ENCODE measurements at places on chromosomes 4 and X.

GRCh38 chr4:55801498-55801897 lies 18.1 kb upstream of the EXOC1L start:
- no peak for DNase-seq

GRCh38 chr4:47570816-47571215 lies 85.7 kb downstream of the ATP10D start:
- DNase-seq = no peak

DNA sequence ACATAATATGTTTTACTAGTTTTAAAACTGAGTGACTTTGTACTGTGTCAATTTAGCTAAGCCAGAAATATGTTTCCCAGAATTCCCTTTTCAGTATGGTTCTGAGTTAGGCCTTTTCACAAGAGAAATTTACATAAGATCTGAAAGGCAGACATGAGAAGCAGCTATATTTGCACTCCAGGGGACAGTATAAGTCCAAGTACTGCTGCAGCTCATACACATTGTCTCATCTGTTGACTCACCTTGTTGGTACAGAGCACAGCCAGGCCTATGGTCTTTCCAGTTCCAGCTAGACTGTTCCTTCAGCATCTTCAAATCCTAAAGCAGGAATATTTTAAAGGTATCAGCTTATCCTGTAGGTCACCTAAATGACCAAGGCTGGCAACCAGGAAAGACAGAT lies 53.5 kb downstream of the BMP3 start:
- peak; percentile 55 for DNase-seq

DNA sequence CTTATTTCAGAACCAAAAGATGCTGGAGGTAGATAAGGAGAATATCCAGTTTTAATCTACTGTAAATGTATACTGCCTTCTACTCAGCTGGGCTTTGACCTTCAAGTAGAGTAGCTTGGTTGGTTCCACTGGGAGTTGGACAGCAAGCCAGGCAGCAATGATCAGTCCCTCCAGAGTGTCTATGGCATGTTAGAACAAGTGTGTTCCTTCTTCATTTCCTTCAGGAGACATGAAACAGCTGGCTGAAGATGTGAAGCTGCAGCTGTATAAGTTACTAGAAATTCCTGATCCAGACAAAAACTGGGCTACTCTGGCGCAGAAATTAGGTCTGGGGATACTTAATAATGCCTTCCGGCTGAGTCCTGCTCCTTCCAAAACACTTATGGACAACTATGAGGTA lies 111.1 kb downstream of the NFKB1 start:
- no peak for DNase-seq

DNA sequence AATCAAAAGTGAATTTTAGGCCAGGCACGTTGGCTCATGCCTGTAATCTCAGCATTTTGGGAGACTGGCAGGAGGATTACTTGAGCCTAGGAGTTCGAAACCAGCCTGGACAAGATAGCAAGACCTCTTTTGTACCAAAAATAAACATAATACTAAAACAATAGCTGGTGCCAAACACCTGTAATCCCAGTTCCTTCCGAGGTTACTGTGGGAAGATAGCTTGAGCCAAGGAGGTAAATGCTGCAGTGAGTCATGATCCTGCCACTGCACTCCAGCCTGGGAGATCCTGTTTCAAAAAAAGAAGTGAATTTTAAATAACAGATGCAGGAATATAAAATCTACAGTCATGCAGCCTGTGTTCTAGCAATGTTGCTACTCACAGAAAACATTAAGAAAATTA lies 488.3 kb downstream of the PPARGC1A start:
- DNase-seq = no peak

- DNase-seq = peak; percentile 50
These were observed 112.6 kb upstream of the PPARGC1A start for GRCh38 chr4:24002330-24002966.

DNA sequence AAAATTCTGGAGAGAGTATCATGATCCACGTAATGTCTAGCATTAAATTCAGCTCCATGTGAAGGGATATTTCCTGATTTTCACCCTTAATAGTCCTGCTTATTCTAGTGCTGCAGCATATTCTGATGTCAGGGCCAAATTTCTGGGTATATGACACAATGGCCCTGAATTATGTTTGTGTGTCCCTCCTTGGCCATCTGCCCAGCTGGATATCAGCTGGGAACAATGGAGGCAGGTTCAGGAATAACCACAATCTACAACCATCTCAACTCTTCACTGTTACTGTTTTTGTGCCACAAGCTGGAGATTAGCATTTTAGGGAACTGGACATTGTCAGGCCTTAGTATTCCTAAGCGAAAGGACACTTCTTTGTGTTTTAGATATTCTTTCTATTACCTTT lies 3.5 kb downstream of the GLRB start:
- no peak for DNase-seq

DNA sequence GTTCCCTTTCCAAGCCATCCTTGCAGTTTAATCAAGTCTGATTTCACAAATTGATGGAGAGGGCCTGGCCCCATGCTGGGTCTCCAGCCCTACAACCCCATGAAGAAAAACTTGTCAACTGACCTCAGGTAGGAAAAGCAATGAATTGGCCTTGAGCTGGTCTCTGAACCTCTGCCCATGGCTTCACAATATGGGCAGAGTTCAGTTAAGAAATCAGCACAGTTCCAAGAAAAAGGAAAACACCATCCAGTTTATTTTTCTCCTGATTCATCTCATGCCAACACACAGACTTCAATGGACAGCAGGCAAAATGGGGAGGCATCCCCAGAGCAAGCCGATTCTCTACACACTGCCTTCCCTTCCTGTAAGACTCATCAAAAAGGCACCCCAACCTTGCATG lies 3.3 kb downstream of the RIPPLY1 start:
- DNase-seq = peak; percentile 0

- peak; percentile 55 for DNase-seq
These were observed 188.1 kb downstream of the QDPR start for GRCh38 chr4:17323554-17324385.

DNA sequence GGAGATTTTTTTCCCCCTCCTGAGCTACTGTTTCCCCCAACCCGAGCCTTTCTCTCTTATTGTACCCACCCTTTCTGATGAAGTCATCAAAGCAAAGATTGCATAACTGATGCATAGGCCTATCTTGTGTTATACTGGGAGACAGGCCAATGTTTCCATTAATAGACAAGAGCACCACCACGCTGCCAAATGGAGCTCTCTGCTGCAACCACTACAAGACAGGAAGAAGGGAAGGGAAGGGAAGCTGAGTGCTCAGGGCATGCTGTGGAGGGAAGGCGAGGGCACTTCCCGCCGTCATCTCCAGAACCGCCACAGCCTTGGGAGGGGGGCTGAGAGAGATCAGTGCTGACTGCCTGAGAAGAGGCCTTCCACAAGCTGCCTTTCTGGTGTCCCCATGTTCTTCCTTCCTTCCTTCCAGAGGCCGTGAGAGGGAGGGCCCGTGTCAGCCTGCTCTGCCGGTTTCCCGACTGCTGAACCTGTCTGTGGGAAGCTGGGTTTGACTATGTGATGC lies 75.0 kb downstream of the MGST2 start:
- peak; percentile 94 for DNase-seq

DNA sequence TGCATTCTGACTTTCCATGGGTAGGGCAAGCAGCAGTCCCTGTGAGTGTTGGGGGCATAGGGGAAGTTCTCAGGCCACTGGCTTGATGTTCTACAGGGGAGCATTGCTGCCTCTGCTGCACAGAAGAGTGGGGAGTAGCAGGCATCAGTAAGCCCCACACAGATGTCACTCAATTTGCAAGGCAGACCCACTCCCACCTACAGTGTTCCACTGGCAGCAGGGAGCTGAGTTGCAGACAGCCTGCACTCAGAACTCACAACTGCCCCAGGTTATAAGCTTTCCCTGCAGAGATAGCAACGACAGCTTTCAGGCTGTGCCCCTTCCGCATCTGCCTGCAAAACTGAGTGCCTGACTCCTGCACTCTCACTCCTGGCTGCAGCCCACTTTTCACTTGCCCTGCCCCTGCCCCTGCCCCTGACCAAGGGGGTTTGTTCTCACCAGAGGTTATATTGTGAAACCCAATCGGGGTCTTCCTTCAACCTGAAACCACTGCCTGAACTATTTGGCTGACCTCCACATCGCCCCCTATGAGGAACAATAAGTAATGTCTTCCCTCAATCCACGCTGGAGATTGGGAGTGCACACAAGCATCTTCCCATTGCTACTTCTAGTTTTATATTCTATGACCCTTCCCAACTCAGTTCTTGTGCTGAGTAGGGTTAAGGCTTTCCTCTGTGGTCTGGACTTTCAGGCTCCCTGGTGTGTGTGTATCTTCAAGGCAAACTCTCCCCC lies 227.4 kb upstream of the CXorf51B start:
- DNase-seq = no peak

DNA sequence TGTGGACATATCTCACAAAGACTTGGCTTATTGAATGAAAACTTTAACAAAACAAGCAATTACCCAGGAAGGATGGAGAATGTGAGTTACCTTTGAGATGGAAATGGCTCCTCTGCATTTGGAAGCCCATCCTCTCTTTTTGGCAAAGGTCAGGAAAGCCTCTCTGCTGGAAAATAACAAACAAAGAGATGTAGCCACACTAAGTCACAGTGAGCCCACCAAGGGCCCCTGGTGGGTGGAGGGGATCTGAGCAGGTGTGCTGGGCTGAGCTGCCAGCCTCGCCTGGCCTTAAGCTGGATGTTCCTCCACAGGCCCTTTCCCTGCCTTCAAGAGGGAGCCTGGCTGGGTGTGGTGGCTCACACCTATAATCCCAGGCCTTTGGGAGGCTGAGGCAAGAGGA lies 269.2 kb downstream of the HNRNPD start:
- DNase-seq = no peak

GRCh38 chr4:31086756-31087330 lies 366.7 kb downstream of the PCDH7 start:
- DNase-seq = no peak

DNA sequence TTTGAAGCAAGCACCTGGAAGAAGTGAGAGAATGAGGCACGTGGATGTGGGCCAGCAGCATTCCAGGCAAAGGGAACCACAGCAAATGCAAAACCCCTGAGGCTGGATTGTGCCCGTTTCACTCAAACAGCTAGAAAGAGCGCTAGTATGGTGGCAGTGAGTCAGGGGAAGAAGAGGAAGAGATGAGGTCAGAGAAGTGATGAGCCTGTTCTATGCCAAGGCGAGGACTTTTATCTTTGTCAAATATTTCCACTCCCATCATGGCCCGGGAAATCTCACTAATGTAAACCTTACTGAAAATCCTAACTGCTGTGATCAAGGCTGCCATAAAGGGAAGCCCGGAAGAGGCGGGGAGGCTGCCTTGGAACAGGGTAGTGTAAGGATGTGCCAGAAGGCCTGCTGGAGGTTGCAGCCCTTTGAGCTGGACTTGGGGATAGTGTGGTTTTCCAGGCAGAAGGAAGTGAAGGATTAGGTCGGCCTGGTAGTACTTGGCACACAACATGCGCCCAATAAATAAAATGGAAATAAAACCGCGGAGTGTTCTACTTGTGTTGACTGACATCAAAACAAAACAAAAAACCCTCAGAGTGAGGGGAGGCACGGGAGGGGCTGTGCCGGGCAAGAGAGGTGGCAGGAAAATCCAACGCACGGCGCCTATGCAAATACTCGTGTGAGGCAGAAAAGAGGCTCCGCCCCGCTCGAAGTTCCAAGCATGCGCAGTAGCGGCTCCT lies 1.2 kb upstream of the CDK16 start:
- peak; percentile 68 for DNase-seq

GRCh38 chrX:153791104-153791852 lies 2.9 kb downstream of the IDH3G start:
- no peak for DNase-seq

DNA sequence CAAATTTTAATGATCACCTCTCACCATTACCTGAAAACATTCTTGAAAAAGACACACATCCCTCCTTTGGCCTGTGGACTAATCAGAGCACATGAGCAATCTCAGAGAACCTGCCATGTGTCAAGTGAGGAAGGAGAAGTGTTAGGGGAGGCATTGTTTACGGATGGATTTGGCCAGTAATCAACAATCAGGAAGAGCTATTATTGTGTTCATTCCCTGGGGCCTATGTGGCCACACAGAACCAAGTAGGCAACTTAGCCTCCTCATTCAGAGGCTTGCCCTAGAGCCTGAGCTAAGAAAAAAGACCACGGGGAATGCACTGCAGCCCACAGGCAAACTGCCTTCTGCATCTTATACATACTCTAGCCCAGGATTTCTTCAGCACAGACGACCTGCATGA lies 40.6 kb upstream of the DOCK11 start:
- no peak for DNase-seq

DNA sequence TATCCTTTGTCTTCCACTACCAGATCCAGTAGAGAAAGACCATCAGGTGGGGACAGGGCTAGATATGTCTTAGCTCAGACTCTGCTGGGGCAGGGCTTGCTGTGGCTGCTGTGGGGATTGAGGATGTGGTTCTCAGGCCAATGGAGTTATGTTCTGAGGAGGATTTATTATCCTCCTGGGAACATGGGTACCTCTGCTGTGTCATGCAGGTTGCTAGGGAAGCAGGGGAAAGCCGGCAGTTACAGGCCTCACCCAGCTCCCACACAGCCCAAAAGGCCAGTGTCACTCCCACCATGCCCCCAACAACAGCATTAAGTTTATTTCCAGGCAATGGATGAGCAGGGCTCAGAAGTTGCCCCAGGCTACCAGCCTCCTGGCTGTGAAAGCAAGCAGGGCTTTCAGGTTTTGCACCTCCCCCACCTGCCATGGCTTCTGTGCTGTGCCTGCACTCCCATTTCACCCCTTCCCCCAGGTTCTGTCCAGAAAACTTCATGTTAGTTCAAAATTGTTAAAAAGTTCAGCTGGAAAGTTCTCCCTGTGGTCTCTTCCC lies 879.9 kb downstream of the ARAP2 start:
- no peak for DNase-seq

DNA sequence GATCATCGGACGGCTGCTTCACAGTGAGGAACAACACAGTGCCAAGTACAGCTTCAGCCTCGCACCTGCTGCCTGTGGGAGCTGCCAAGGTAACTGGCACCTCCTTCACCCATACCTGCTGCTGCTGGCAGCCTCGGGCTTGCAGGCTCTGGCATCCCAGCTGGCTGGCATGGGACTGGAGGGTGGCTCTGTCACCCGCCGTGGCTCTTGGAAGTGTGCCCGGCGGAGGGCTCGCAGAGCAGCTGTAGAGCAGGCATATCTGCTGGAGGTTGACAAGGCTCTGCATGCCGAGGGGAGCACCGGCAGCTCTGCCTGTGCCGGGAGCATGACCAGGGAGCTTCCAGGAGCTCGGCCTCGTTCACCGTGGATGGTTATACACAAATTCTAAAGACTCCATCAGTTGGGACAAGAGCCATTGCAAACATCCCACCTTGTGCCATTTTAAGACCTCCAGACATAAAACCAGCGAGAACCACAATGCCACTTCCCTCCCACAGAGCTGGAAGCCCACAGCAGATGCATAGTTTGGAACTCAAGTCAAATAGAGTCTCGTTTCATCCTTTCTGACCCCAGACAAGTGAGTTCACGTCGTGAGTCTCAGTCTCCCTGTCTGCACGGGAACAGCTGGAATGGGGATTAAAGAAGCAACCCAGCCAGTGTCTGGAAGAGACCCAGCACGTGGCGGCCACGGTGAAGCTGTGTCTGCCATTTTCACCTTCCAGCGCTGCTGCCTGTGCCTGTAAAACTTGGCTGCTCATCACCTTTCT lies 84.3 kb upstream of the PSAPL1 start:
- no peak for DNase-seq

GRCh38 chr4:88043586-88044340 lies 36.3 kb downstream of the PKD2 start:
- DNase-seq = no peak

- peak; percentile 33 for DNase-seq
These were observed at the start of gene ARAP2 for GRCh38 chr4:36244257-36245082. ARAP2 (minus strand) TSS chr4:36244514; CDS start chr4:36229486, 15,028 bp downstream.

- peak; percentile 85 for DNase-seq
These were observed 143.5 kb upstream of the LNX1 start for GRCh38 chr4:53734584-53735353.

- peak; percentile 87 for DNase-seq
These were observed 103.6 kb downstream of the PRKX start for GRCh38 chrX:3609810-3610209.
